ENCODE measurements at places on chromosomes 2 and 18.

DNA sequence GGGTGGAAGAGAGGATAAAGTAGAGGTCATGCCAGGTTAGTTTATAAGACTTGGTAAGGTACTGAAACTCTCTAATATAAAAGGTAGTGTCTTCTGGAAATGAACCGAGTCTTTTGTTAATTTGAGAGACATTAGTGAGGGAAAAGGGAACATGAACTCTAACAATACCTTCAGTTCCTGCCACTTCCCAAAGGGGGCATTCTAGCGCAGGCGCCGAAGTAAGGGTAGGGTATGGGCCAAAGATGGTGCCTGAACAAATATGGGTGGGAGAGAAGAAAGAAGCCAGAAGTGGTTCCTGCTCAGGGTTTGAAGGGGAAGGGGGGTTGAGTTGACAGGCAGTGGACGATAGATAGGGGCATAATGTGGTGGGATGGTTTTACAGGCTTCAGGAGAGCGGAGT lies 10.1 kb upstream of the REG1B start:
- no peak for DNase-seq

DNA sequence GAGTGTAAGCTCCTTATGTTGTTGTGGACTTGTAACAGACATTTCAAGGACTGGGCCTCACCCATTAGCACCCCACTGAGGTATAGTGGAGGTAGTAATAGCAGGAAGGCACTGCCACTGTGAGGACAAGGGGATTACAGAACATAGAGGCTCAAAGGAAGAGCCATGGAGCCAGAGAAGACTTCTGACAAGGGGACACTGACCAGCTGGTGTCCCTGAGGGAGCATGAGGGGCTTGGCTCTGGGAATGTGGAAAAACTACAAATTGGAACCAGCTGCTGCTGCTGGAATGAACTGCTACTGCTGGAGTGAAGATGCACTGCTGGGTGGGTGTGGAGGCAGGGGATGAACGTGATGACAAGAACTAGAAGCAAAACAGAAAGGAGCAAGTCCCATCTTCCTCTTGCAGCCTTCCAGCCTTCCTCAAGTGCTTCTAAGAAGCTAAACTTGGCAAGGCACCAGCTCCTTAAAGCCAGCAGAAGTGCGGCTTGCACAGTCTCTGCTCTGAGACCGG lies 167.3 kb upstream of the NOSTRIN start:
- DNase-seq: no peak

- DNase-seq: no peak
These were observed 10.6 kb downstream of the SEC11C start for GRCh38 chr18:59150236-59150635.

- DNase-seq: no peak
These were observed 71.3 kb downstream of the CCDC93 start for GRCh38 chr2:117942551-117942950.

DNA sequence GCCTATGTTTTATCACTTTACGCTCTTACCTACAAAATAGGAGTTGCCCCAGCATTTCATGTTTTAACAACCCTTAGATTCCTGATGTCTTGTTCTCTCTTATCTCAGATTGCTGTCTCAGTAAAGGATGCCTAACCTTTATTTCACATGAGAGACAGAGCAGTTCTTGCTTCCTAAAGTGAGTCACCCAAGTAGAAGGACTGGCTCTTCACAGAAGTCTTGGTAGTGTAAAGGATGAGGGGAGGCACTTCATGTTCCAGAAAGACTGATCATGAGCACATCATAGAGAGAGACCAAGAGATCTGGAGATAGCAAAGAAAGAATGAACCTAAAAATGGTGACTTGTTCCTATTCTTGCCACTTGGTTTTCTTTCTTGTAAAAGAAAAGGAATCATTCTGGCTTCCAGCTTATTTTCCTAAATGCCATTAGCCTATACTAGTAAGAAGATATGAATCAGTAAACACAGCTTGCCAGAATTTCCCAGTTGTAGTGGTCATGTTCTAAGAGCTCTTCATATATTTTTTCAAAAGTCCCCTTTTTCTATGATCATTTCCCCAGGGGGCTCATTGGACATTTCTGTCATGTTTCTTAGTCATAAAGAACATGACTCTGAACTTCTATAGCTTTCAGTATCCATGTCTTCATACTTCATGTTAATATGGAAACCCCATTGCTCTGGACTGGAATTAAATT lies 54.9 kb downstream of the MAPRE2 start:
- DNase-seq: no peak

DNA sequence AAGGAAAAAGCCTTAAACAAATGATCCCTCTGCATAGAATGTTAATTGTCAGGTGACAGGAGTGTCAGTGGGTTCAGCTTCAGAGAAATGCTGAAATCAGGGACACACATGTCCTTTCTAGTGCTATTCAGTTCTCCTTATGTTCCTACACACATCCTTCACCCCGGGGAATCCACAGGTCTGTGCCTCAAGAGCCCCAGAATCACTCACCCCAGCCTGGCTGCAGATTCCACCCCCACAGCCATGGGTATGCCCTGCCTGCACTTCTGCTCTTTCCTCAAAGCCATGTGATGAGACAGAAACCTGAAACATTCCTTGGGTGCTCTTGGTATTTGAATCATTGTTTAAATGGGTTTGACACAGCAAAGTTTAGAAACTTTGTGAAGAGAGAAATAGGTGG lies 27.4 kb upstream of the FZD7 start:
- no peak for DNase-seq

GRCh38 chr18:56637711-56638231 lies 621 bp downstream of the TXNL1 start:
- peak; percentile 31 for DNase-seq

DNA sequence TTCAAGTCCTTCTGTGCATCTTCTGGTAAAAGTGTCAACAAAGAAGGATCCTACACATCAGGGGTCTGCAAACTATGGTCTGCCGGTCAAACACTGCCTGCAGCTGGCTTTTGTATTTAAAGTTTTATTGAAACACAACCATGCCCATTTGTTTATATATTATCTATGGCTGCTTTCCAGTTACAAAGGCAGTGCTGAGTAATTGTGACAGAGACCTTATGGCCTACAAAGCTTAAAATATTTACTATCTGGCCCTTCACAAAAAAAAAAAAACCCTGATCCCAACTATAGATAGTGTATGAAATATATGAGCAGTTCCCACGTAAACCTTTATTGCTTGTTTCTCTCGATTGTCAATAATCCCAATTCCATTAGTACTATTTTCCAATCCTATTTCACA lies 101.4 kb downstream of the RBMS1 start:
- no peak for DNase-seq

- no peak for DNase-seq
These were observed 209.3 kb downstream of the AKAIN1 start for GRCh38 chr18:4987452-4988405.

GRCh38 chr2:230956827-230957755 lies 32.0 kb upstream of the GPR55 start:
- peak; percentile 71 for DNase-seq

GRCh38 chr2:73266061-73266901 lies 18.0 kb downstream of the FBXO41 start:
- no peak for DNase-seq

- DNase-seq: no peak
These were observed 26.8 kb upstream of the CUL3 start for GRCh38 chr2:224611938-224612337.

GRCh38 chr18:45785134-45785533 lies 40.3 kb upstream of the SIGLEC15 start:
- DNase-seq: peak; percentile 23

DNA sequence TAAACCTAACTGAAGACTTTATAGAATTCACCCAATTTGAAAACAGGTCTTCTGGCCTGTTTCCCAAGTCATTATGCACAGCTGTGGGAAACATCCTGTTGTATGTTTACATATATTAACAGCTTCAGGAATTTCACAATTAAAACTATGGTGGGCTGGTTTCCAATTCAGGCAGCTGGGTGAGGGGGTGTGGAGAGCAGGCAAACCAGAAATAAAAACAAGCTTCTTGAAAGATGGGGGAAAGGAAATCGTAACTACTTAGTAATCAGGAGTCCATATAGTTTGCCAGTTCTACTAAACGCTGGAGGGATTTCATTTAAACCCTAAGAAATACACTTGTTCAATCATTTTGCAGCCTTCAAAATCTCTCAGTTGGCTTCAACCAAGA lies 22.8 kb downstream of the ATP8B1 start:
- DNase-seq: no peak

DNA sequence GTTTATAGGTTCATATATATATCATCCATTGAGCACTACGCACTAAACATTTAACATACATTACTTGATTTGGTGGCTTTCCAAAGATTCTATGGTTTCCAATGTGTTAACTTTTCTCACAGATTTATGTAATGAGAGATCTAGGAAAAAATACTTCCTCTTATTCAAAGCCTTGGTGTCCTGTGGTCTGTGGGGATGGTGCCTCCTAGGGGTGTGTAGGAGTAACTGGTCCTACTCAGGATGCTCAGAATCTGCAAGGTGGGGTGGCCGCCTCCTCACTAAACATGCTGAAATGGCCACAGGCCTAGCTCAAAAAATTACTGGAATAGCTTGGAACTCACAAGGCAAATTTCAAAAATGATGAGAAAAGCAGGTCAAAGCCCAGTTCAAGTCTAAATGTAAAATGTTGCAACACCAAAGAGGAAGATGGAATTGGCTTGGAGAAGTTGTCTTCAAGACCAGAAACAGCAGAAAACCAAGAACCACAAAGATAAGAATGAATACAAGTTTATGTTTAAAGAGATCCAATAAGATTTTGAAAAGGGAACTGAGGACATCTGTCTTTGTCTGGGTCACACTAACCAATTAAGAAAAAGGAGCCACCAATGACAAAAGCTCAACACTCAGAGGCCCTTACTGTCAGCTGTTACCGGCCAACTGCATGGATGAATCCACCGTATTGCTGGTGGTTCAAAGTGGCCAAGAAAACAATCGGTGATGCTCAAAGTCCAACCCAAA lies 11.5 kb downstream of the GPR55 start:
- DNase-seq: peak; percentile 47

- DNase-seq: no peak
These were observed 168.0 kb downstream of the SPP2 start for GRCh38 chr2:234218266-234219045.

GRCh38 chr18:53682796-53683195 lies 541.7 kb downstream of the MBD2 start:
- DNase-seq: no peak

GRCh38 chr18:69626643-69627242 lies 226.1 kb downstream of the DOK6 start:
- peak; percentile 62 for DNase-seq

GRCh38 chr2:232464544-232464885 lies 8.6 kb downstream of the ALPI start:
- DNase-seq: peak; percentile 43

GRCh38 chr18:68568364-68569155 lies 146.3 kb downstream of the TMX3 start:
- DNase-seq: no peak

DNA sequence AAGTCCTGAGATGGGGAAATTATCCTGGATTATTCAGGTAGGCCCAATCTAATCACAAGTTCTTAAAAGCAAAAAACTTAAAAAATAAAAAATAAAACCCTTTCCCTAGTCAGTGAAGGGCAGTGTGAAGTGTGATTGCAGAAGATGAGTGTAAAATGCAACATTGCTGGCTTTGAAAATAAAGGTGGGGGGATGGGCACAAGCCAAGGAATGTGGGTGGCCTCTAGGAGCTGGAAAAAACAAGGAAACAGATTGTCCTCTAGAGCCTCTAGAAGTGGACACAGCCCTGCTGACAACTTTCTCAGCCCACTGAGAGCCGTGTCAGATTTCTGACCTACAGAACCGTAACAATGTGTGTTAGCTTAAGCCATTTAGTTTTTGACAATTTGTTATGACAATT lies 184.3 kb upstream of the HNRNPA3 start:
- no peak for DNase-seq

GRCh38 chr2:40189881-40190280 lies 262.0 kb downstream of the SLC8A1 start:
- no peak for DNase-seq

DNA sequence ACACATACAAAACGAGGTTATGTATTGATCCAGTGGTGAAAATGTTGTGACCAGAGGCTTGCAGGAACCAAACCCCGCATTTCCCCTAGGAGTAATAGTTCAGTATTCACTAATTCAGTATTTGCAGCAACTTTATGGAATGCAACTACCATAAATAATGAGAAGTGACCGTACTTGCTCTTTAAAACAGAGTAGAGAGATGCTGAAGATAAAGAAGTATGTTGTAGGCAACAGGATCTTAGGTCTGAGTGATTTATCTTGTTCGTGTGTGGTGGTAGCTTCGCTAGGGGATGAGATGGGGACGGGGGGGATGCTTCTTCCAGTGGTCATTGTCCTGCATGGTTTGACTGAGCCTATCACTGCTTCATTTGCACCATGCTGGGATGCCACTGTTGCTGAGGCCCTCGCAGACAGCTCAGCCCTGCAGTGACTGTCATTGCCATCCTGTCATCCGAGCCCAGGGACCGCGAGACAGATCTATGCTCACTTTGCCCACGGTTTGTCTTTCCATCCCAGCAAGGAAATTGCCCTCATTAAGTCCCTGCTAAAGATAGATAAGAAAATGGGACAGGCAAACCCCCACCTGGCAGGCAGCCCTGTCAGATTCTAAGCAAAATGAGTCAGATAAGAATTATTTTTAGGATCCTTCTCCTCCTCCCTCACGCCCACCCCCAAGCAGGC lies 181.3 kb downstream of the CTIF start:
- DNase-seq: no peak

DNA sequence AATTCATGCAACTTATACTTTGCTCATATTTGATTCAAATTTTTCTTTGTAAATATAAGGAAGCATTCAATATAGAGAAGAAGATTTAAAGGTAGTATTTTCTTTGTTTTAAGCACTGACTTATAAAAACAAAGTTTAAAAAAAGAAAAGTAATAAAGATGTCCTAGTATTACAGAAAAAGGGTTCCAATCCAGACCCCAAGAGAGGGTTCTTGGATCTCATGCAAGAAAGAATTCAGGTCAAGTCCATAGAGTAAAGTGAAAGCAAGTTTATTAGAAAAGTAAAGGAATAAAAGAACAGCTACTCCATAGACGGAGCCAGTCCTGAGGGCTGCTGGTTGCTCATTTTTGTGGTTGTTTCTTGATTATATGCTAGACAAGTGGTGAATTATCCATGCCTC lies 267.9 kb downstream of the CTNNA2 start:
- no peak for DNase-seq

GRCh38 chr2:64015391-64015790 lies 3.8 kb downstream of the VPS54 start:
- no peak for DNase-seq

GRCh38 chr2:128315829-128316776 lies 2.6 kb downstream of the HS6ST1 start:
- no peak for DNase-seq

DNA sequence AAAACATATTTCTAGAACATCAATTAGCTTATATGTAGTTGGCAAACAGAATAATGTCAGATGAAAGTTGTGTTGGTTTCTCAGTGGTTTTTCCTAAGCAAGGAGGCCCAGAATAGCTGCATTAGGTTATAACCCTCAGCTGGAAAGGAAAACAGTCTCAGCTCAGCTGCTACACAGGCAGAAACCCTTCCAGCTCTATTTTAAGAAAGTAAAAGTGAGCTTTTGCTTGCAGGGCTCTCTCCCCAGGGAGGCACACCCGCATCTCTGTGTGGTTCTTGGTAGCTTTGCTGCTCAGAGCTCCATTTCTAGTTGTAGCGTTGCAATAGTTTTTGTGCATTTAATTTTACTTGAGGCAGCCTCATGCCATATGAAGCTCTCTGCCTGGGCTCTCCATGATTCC lies 54.6 kb downstream of the PIKFYVE start:
- peak; percentile 5 for DNase-seq

- no peak for DNase-seq
These were observed 97.4 kb upstream of the ITGA6 start for GRCh38 chr2:172329774-172330671.

Data from RPMI8226 (cell line).